ENCODE measurements at places on chromosomes 3 and 15. TPM values are rescaled to one million over a fixed set of nuclear protein-coding genes. Genes with fewer than 3 reads are reported as not detected.

The PLA2G4B gene
- total RNA-seq: 2.3 TPM

The CCR3 gene
- not detected for total RNA-seq

The EXD1 gene
- not detected for total RNA-seq

The TMEM202 gene
- total RNA-seq: not detected

The MCTP2 gene
- total RNA-seq: 24.6 TPM

The ZNF860 gene
- total RNA-seq: 0.37 TPM

The GP9 gene
- total RNA-seq: not detected

The SMCO1 gene
- total RNA-seq: not detected

The GABRA5 gene
- total RNA-seq: not detected

The TMC3 gene
- total RNA-seq: not detected

The TTLL13 gene
- not detected for total RNA-seq

The SPINK8 gene
- not detected for total RNA-seq

The CCR8 gene
- total RNA-seq: not detected

The SHISA5 gene
- total RNA-seq: 120 TPM

The SOX14 gene
- total RNA-seq: not detected

The WWTR1 gene
- 77.0 TPM for total RNA-seq

The SGO1 gene
- not detected for total RNA-seq

The ACSBG1 gene
- not detected for total RNA-seq

The TGM5 gene
- 0.94 TPM for total RNA-seq

The FRMD5 gene
- 0.13 TPM for total RNA-seq

The UROC1 gene
- total RNA-seq: not detected

The HDC gene
- total RNA-seq: 2.4 TPM

The CCR1 gene
- total RNA-seq: 88.6 TPM

The GOLGA6L7 gene
- not detected for total RNA-seq

The ZNF106 gene
- total RNA-seq: 91.0 TPM

The RPN1 gene
- 244 TPM for total RNA-seq

The CPLX3 gene
- not detected for total RNA-seq

The PODXL2 gene
- total RNA-seq: 1.7 TPM
